Stimulated activated CD8-positive, alpha-beta memory T cell treated with anti-CD3 and anti-CD28 coated beads, Interleukin-4, amount 100 ng/mL, for 4 hours (primary cell): ENCODE measurements at places on chromosomes 5 and 9.

DNA sequence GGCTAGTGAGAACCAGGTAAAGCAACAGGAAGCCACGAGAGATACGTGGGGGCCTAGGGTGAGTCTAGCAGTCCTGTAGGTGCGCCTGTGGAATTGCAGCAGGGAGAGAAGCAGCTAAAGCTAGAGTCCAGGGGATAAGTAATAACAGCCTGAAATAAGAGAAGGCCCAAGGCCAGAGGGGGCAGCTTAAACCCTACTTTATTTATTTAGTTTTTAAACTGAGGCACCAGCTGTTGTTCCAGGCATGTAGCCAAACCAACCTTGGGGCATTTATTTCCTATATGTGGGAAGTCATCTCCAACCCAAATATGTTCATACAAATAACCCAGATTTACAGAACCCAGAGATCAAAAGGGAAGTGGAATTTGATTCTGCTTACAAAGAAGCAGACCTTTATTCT, 93.5 kb downstream of the GLDC start:
- no peak for DNase-seq

DNA sequence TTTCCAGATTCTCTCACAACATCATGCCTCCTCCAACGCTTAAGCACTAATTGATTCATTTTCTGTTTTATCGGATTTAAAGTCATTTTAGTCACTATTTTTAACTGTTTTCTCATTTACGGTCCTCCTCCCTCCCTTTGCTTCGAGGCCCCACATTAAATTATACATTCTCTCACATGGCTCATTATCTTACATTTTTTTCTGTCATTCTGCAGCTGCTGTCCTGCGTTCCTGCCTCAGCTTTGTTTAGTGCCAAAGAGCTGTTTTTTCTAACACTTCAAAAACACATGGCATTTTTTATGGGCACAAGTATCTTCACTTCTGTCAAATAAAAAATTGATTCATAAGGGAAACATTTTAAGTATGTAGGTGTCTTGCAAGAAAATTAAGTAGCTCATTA, 130.1 kb upstream of the FST start:
- no peak for DNase-seq

DNA sequence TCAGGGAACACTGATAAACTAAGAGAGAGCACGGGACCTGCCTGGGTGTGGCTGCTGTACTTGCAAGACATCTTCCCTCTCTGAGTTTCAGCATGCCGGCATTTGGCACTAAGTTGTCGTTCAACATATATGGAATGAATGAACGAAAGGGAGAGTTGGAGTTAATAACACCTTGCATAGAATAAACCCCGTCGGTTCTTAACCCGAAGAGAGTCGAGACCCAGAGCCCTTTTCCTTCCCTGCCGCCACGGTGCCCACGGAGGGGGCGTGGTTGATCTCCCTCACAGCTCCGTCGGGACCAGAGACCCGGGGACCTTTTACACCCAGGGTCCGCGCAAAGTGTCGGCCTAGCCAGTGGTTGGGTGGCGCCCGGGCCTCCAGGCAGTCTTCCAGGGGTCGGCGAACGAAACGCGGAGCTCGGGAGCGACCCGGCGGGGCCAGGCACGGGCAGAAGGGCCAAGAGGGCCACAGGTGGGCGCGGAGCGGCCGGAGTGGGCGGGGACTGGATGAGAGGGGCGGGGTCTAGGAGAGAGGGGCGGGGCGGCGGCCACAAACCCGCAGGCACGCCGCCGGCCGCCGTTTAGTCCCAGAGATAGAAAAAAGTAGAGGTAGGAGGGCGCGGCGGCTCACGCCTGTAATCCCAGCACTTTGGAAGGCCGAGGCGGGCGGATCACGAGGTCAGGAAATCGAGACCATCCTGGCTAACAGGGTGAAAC, 735 bp upstream of the RPL26L1 start:
- peak; percentile 31 for DNase-seq

GRCh38 chr5:127892467-127893207, 189.4 kb downstream of the CCDC192 start:
- DNase-seq: no peak

GRCh38 chr9:83034026-83034425, 28.9 kb downstream of the RASEF start:
- DNase-seq: no peak

- DNase-seq: no peak
These were observed 11.2 kb downstream of the CCNI2 start for GRCh38 chr5:132758451-132758850.

GRCh38 chr9:96050861-96051155, 175.3 kb downstream of the ERCC6L2 start:
- no peak for DNase-seq

- DNase-seq: no peak
These were observed 25.6 kb downstream of the CEP78 start for GRCh38 chr9:78261403-78262001.

- no peak for DNase-seq
These were observed 32.5 kb downstream of the TENT4A start for GRCh38 chr5:6745706-6746222.

DNA sequence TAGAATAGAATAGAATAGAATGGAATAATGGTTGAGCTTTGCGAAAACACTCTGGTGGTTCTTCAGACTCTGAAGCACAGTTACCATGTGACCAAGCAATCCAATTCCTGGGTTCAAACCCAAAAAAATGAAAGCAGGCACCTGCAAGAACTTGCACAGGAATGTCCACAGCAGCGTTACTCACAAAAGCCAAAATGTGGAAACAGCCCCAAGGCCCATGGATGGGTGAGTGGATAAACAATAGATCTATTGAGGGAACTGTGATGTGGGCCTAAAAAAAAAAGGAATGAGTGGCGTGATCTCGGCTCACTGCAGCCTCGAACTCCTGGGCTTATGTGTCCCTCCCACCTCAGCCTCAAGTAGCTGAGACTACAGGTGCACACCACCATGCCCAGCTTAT, 21.4 kb upstream of the TMEM250 start:
- no peak for DNase-seq

GRCh38 chr9:131530546-131530919, 530 bp downstream of the UCK1 start:
- DNase-seq: no peak

GRCh38 chr9:133437753-133438531, 15.8 kb downstream of the ADAMTS13 start:
- no peak for DNase-seq

DNA sequence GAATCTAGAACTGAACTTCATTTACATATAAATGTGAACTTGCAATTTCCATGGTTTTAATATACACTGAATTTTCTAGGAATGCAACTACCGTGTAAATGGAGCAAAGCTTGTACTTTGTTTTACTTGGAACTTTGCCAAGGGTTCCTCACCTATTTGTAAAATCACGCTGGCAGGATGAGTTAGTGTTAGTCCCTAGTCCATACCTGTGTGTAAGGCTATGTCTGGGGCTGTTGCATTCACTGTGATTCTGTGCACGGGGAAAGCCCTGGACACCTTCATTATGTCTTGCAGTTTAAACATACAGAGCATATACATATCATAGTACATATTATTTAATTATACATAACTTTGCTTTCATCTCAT, 119.9 kb downstream of the PAX5 start:
- no peak for DNase-seq

DNA sequence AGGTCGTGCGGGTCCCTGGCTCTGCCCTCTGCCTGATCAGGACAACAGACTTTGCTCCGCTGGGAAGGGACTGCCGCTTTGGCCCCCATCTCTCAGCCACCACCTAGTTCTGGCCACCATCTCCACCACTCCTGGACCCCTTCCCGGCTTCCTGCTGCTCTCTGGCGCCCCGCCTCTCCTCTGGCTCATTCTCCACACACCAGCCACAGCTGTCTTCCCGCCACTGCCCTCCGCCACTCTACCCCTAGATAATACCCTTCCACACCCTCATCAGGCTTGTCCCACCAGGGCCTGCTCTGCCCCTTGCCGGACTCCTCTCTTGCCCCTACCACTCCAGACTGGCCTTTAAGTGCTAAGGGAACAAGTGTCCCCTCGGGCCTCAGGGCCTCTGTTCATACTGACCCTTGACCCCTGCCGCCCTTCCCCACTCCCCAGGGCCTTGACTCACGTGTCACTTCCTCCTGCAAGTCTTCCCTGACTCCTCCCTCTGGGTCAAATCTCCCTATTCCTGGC, 3.0 kb upstream of the CDX1 start:
- DNase-seq: no peak

GRCh38 chr5:54491326-54491725, 26.2 kb upstream of the SNX18 start:
- no peak for DNase-seq

GRCh38 chr5:89034588-89034987, 151.6 kb upstream of the MEF2C start:
- DNase-seq: no peak

- DNase-seq: no peak
These were observed 3.4 kb downstream of the FNBP1 start for GRCh38 chr9:130039528-130040147.
